Brain (organoid and tissue), 16 donors: ENCODE measurements at places on chromosomes 3 and 15.

DNA sequence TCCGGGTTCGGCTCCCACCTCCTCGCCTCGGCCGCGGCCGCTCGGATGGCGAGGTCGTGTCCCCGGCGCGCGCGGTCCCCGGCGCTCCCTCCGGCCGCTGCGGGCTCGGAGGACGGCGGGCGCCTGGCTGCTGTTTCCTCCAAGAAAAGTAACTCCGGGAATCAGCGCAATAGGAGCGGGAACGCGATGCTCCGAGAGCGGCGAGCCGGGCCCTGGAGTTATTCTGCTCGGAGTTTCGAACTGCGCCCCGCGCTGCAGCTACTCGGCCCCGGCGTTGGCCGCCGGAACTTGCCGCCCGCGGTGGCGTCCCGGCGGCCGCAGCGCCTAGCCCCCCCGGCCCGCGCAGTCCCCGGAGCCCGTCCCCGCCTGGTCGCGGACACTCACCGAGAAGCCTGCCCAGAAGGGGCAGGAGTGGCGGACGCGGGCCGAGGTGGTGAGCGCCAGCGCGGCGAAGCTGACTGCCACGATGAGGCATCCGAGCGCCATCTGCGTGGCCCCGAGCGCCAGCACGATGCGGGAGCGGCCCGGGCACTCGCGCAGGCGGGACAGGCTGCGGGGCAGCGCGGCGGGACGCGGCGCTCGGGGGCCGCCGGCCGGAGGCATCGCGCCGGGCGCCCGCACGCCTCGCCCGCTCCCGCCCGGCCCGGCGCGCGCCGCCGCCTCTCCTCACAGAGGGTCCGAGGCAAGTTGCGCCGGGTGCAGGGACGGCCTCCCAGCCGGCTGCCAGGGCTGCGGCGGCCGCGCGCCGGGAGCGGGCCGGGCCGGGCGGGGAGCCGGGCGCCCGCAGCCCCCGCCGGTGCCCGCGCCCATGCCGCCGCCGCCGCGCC is 251.9 kb downstream of the TJP1 start:
- DNase-seq = peak; percentile 59

DNA sequence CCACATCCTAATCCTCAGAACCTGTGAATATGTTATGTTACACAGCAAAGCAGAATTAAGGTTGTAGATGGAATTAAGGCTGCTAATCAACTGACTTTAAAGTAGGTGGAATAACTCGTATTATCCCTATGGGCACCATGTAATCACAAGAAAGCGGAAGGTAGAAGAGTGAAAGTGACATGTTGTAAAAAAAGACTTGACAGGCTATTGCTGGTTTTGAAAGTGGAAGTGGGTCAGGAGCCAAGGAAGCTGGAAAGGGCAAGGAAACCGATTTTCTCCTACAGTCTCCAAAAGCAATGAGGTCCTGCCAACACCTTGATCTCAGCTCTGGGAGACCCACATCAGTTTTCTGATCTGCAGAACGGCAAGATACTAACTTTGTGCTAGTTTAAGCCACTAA is 6.6 kb downstream of the TP63 start:
- no peak for DNase-seq

- DNase-seq = no peak
These were observed at the start of gene CSPG4 for GRCh38 chr15:75712668-75713337. TSS of gene CSPG4 (minus strand) at chr15:75712848. CDS start at chr15:75712755, 93 bp downstream.

DNA sequence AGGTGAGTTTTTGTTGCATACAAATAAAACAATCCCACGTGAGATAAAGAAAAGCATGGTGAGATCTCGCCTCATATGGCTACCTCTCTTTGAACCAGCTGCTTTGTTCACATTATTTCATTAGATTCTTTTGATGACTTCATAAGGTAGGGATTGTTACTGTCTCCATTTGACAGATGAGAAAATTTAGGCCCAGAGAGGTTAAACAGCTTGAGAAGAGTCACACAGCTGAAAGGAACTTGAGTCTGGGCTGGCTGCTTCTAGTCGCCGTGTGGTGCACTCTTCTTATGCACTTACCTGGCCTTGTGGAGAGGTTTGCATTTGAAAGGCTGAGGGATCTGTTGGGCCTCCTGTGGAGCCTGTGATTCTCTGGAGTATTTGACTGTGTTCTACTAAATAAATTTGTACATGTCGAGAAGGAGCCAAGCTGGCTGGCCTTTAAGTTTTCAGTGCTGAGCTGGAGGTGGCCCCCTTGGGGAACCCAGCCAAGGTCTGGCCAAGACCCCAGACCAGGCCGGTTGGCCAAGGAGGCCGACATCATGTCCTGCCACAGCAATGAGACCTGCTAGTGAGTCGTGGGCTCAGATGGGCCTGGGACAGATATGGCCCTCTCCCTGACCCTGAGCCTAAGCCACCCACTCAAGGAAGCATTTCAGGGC is 125.1 kb downstream of the SMAD6 start:
- DNase-seq = no peak

GRCh38 chr15:62455441-62455921 is 290.4 kb upstream of the C2CD4B start:
- no peak for DNase-seq

DNA sequence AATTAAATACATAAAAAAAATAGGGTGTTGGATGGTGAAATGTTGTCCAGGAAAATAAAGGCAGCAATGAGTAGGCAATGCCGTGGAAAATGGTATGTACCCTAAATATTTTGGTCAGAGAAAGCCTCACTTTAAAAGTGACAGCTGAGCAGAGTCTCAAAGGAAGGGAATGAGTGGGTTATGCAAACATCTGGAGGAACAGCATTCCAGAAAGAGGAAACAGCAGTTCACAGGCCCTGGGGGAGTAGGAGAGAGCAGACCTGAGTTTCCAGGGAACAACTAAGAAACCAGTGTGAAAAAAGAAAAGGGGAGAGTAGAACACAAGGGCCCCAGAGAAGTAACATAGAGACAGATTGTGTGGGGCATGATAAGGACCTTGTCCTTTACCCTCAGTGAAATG is 230.0 kb upstream of the CNTN3 start:
- no peak for DNase-seq

GRCh38 chr3:51568996-51569395 is 30.5 kb downstream of the RAD54L2 start:
- no peak for DNase-seq

GRCh38 chr3:24487325-24488262 is 7.1 kb downstream of the THRB start:
- no peak for DNase-seq

DNA sequence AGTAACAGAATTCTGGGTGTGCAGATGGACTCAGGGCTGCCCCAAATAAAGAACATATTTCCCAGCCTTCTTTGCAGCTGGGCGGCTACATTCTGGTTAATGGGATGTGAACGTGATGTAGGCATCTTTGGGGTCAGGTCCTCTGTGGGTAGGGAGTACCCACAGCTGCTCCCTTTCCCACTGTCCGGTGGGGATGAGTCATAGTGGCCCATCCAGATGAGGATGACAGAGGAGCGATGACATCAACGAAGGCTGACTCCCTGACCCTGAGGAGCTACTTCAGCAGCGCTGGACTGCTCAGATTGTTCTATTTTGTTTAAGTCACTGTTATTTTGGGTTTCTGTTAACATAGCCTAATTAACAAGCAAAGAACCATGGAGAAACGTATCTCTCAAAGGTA is 38.0 kb downstream of the SRPRB start:
- no peak for DNase-seq

DNA sequence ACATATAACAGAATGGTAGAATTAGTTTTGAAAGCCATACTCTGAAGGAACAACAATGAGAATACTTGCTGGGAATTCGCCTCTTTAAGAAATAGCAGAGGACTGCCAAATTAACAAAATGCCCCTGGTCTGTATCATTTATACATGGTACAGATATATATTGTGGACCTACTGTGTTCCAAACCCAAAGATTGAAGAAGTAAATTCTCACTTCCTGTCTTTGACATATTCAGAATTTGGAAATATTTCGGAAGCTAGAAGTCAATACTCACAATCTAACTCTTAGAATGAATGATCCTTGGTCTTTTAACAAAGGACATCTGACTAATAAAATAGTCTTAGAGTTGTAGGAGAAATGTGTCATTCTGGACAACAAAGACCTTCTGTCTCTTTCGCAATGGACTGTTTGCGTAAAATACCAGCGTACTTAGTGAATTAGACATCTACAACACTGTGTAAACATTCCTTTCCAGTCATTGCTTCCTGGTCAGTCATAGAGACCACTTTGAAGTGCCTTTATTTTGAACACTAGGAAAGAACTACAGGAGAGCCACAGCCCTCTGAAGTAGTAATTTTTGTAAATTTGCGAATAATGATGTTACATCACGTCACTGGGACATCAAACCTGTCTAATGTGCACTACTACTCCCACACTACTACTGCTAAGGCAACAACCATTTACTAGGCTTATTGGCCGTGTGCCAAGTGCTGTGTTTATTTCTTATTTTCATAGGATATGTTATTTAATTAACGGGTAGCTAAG is 68.0 kb downstream of the CHL1 start:
- no peak for DNase-seq

DNA sequence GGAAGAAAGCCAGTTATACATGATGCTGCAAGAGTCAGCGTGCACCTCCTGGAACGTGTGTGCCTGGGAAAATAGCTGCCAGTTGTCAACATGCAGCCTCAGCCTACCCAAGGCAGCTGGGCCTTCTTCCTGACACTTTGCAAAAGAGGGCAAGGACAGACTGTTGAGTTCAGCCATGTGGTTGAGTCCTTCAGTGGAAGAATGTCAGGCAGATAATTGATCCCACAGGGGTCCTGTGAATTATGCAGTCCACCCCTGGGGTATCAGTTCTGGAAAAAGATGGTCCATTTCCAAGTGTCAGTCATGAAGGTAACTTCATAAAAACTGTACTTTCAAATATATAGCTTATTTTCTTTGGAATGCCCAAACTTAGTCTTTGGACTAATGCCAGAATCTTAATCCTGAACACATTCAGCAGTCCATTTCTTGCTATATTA is 79.6 kb downstream of the ARNT2 start:
- DNase-seq = no peak

DNA sequence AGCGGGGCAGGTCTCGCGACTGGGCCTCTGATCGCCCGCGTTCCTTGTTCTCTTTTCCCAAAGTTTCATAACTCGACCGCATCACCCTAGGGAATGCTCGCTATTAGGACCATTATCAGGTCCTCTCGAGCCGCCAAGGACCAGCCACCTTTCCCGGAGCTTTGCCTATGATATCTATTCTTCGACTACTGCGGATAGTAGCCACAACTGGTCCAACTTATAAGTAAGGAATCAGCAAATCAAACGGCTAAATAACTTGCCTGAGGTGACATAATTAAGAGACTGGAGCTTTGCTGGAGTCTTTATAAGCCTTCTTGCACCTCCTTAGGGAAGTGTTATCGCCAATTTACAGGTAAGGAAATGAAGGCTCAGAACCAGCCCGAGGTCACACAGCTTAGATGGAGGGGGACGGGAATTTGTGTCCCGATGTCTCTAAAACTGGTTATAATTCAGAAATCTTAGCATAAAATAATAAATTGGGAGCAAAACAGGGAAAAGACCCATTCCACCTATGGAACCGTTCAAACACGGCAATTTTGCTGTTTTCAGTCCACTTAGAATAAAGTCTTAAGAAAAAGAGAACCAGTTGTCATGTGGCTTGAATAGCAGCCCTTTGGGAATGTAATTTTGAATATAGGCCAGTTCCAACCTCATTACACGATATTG is 479 bp upstream of the PLD1 start:
- no peak for DNase-seq

DNA sequence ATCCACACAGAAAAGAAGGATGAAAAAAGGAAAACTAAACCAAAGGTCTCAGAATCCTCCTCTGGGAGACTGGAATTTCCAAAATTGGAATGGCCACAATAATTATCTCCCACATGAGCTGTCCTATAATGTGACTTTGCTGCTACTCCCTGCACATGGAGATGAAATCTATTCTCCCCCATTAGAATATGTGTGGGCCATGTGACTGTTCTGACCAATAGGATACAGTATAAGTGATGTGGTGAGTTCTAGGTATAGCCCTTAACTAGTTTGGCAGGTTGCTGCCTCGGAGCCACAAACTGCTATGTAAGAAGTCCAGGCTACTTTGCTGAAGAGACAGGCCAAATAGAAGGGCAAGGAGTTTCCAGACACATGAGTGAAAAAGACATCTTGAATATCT is 5.2 kb downstream of the TRIM59 start:
- no peak for DNase-seq

- DNase-seq = no peak
These were observed 105.1 kb upstream of the GALNT15 start for GRCh38 chr3:16069149-16069922.

DNA sequence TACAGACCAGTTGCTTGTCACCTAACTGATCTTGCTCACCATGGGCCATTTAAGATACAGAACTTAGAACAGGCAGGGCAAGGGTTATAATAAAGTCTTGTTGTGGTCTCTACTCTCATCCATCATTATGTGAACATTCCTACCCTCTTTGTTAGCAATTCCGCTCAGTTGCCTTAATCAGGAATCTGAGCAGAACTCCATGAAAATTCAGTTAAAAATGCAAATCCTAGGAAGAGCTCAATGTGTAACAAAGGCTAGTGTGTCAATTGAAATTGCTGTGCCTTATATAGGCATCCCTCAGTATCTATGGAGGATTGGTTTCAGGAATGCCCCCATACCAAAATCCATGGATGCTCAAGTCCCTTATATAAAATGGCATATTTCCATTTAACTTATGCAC is 44.5 kb downstream of the CP start:
- no peak for DNase-seq

GRCh38 chr3:56055546-56055945 is 412.7 kb downstream of the ERC2 start:
- DNase-seq = no peak

- DNase-seq = peak; percentile 78
These were observed 109.1 kb upstream of the LRIG1 start for GRCh38 chr3:66609660-66610561.

DNA sequence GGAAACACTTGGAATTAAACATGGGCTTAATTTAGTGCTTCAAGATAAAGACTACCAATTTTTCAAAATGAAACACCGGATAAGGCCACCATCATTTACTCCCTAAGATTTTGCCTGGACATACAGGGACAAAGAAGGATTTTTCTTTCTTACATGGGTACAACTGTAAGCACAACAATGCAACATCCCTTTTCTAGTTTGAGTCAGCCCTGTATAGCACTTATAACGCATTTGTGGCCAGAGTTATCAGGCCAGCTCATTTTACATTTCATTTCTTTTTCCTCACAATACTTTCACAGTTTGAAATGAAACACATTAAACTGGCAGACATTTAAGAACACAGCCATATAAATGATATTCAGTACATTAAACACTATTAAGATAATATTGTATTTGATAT is 9.8 kb upstream of the SUCNR1 start:
- DNase-seq = no peak

DNA sequence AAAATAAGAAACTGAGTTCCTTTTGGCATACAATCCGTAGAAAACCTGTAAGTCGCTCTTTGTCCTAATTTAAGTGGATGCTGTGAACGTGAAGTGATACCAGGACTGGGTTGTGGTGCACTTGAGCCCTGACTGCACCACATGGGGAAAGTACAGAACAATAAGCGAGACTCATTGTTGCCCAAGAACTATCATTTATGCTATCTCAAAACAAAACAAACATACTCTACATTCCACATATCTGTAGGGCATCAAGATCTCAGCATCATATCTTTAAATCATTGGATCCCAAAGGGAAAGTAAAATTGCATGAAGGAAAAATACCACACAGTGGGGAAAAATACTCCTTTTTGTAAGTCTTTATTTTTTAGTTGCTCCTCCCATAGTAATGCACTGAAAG is 580.3 kb downstream of the MECOM start:
- DNase-seq = no peak

- no peak for DNase-seq
These were observed 90.2 kb upstream of the SLC6A11 start for GRCh38 chr3:10725846-10726245.

- no peak for DNase-seq
These were observed 128.3 kb upstream of the EIF1B start for GRCh38 chr3:40181182-40181581.

GRCh38 chr3:30187366-30187765 is 419.0 kb upstream of the TGFBR2 start:
- DNase-seq = no peak
